ENCODE measurements at places on chromosomes 3 and 15.
A peak's percentile ranks its signal among the peaks of the same experiment; 100 is the strongest.

DNA sequence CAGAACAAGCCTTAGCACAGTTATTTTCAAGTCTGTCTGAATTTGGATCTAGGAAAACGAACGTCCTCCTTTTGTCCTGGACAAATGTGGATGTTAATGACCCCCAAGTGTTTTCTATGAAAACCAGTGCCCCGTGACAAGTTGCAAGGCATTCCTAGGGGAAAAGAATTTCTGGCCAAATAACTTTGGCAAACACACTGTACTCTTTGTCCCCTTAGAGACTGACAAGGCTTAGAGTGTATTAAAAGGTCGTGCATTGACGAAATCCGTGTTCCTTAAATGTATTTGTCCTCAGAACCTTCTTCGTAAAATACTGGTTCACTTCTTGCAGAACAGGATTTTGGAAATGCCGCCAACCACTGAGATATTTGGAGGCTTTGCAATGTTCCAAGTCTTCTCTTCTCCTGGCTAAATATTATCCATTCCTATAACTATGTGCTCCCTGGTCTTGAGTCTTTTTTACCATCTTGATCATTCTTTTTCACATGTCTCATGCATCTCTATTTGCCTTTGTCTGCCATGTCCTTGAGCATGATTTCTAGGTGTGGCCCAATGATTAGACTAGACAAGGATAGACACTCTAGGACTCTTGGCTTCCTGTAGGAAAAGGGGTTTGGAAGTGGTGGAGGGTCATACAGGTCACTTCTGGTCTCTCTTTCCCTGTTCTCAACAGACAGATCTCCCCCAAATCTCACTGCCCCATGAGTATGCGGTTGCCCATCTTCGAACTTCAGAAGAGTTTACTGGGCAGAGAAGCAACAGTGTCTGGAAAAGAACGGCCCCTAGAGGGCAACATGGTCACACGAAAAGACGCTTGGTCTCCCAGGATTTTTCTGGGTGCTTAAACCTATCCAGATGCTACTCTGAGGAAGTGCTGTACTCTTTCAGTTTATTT, 117.5 kb downstream of the EDEM1 start:
- DNase-seq = no peak

DNA sequence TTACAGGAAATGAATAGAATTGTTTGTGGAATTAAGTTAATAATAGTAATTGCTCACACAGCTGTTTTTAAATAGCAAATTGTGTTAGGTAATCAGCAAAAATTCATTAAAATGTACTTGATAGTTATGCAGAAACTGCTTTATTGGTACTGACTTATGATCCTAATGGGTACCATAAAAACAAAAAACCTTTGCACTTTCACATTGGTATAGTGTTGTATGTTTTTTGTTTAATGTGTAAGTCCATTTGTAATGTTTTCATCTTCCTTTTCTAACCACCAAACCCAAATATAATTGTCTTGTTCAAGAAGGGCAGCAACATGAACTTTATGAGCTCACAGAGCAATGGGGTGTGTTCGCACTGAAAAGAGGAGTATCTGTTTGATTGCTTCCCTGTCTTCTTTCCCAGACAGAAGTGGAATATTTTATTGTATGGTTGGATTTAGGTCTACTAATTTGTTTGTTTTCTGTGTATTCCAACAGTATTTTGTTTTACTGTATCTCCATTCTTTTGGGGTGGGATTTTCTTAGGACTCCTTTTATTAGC, 135.8 kb downstream of the TCF12 start:
- DNase-seq = no peak

GRCh38 chr3:69770976-69771634, 31.8 kb downstream of the MITF start:
- no peak for DNase-seq

- DNase-seq = no peak
These were observed 110.4 kb upstream of the CTNNB1 start for GRCh38 chr3:41088882-41089281.

DNA sequence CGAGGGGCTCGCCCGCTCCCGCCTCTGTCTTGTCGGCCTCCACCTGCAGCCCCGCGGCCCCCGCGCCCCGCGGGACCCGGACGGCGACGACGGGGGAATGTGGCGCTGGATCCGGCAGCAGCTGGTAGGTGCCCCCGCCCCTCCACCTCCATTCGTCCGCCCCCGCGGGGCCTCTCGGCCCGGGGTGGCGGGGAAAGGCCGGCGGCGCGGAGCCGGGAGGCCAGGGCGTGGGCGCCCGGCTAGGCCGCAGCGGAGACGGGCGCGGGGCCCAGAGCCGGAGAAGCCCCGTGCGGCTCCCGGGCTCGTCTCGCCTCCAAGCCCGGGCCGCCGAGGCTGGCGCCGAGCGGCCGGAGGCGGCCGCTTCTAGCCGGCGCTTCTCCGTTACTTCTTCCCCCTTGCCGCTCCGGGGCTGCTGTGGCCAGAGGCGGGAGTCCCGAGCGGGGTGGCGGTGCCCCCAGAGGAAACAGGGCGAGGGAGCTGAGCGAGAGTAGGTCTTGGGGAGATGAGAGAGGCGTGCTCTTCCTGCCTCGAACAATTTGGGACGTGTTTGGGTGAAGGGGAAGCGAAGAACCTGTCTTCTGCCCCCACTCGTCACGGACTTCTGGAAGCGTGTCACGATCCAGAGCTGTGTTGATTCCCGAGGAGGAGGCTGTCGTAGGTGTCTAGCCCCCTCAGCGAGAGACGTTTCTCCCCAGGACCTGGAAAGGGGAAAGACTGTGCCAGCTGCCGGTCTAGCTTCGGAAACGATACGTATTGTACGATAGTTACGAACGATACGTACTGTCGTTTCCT, 555 bp downstream of the ATP11B start:
- DNase-seq = peak; percentile 52

DNA sequence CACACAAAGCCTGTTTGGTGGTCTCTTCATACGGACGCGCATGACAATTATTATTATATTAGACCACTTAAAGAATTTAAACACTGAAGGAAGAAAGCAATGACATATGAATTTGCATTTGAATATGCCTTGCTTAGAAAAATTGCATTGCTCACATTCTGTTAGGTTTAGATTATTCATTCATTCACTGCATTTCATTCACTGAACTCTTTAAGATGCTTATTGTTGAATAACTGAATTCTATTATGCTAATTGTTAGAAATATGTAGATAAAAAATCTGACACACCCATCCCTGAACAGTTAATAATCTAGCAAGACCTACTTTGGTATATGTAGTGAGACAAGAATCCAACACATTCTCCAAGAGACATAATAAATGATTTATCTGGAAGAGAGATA, 94.4 kb upstream of the PEX5L start:
- no peak for DNase-seq

DNA sequence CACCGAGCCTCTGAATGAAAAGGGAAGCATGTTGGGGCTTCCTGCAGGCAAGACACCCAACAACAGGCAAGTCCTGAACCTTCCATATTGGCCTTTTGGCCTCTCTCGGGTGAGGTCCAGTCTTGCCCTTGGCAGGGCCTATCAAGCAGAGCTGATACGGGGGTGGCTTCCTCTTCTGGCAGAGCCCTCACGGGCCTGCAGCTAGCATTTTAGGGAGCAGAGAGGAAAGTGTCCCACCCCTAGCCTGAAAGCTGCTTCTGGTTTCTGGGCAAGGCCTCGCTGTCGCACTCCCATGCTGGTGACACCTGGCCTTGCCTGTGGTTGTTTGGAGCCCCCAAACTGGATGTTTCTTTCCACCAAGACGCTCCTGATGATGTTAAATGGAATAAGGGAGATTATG, 31.8 kb upstream of the CTSH start:
- DNase-seq = no peak

GRCh38 chr3:130960139-130960795, 66.4 kb downstream of the ASTE1 start:
- DNase-seq = no peak

- no peak for DNase-seq
These were observed 1.6 kb downstream of the PDE8A start for GRCh38 chr15:84983294-84983693.

Measured in activated T-helper 2 cell treated with anti-CD3 and anti-CD28 coated beads, Interferon-gamma antibody, Interleukin-2, Interleukin-4, amounts not matched to agents 10 μg/mL and 5 μg/mL and 100 μg/mL, durations not matched to agents 14 hours and 24 hours and 36 hours (primary cell).